ENCODE measurements at places on chromosomes 13 and 19. TPM values are rescaled to one million over a fixed set of nuclear protein-coding genes. Genes with fewer than 3 reads are reported as not detected.

DNA sequence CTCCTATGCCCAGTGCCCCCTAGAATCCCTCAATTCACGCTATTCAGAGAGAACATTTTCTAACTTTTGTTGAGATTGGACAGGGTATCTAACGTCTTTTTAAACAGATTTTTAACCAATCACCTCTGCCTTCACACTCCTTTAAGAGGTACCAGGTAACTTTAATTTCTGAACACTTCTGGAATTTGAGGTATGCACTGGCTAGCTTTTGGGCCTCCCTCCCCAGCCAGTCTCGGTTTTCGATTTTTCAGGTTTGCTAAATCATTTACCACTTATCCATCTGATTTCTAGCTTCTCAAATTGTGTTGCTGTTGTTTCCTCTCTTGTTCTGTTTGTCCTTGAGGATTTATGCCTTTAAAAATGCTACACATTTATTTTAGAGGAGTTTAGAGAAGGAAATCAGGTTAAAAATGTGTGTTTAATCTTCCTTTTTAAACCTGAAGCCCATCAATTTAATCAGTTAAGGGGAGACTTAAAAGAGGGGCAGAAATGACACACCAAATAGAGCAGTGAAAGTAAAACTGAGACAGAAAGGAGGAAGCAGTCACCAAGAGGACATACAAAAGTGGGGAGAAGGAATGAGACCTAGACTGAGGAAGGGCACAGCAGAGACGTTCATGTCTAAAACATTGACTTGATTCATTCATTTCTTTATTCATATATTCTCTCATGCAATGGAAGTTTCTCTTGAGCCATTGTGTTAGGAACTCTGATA lies 139.6 kb upstream of the HTR2A start:
- no peak for DNase-seq

GRCh38 chr19:8702350-8702749 lies 3.8 kb upstream of the ACTL9 start:
- DNase-seq: no peak

- DNase-seq: no peak
These were observed 120.8 kb upstream of the ZNF507 start for GRCh38 chr19:32224371-32225244.

DNA sequence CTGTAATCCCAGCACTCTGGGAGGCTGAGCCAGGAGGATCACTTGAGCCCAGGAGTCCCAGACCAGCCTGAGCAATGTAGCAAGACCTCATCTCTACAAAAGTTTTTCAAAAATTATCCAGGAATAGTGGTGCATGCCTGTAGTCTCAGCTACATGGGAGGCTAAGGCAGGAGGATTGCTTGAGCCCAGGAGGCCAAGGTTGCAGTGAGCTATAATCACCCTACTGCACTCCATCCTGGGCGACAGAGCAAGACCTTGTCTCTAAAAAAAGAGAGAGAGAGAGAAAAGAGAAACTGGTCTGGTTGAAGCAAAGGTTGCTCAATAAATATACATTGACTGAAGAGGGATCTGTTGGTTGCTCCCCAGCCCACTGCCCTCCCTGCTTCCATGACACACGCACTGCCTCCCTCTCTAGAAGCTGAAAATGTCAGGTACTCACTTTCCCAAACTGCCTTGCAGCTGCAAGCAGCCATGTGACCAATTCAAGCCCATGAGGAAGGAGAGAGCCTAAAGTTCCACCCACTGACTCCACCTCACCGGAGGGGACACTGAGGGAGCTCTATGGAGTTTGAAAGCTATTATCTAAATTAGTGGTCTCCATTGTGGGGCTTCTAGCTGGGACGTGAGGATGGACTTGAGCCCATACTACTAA lies 14.0 kb downstream of the CEACAM16 start:
- DNase-seq: no peak

DNA sequence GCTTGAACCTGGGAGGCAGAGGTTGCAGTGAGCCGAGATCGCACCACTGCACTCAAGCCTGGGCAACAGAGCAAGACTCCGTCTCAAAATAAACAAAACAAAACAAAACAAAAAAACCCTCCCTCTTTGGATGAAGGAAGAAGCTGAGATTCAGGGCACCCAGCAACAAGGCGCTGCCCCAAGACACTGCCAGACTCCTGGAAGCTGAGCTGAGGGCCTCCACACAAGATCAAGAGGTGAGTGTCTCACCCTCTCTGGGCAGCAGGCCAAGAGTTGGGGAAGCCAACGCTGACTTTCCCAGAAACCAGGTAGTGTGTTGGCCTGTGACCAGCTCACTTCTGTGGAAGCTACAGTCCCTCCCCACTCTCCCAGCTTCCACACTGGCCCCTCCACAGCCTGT lies 3.7 kb upstream of the TYROBP start:
- DNase-seq: no peak

Gene ZNF681
- 3.3 TPM for total RNA-seq

Gene RGS9BP
- total RNA-seq: not detected

Gene PSMC4
- total RNA-seq: 89.9 TPM

Gene NLRP4
- total RNA-seq: not detected
